ENCODE measurements at places on chromosomes 1 and 21. TPM values are rescaled to one million over a fixed set of nuclear protein-coding genes. Genes with fewer than 3 reads are reported as not detected.

DNA sequence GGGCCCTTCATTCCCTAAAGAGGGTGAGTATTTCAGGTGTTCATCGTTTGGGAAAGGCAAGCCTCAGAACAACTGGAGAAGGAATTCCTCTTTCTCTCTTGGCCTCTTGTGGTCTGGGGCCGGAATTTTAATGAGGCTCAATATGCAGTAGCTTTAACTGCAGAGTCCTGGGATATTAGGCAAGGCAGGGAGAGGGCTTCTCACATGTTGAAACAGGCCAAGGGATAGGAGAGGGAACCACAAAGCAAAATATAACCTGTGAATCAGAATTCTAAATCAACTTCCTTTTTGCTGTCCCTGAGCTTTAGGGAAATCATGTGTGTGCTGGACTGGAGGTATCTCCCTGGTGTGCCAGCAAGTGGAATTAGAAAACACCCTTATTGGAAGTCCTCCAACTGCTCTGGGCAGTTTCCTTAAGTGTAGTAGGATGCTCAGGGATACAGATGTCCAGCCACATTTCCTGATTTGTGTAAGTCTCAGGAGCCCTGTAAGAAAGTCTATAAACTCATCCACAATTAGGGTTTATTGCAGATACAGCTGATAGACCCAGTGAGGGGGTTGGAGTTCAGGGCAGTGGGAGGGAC is 215.8 kb upstream of the ZRANB2 start:
- no peak for DNase-seq

Gene UTS2
- not detected for total RNA-seq

- DNase-seq = no peak
Observed at GRCh38 chr1:200081151-200081968, 53.9 kb downstream of the NR5A2 start.

DNA sequence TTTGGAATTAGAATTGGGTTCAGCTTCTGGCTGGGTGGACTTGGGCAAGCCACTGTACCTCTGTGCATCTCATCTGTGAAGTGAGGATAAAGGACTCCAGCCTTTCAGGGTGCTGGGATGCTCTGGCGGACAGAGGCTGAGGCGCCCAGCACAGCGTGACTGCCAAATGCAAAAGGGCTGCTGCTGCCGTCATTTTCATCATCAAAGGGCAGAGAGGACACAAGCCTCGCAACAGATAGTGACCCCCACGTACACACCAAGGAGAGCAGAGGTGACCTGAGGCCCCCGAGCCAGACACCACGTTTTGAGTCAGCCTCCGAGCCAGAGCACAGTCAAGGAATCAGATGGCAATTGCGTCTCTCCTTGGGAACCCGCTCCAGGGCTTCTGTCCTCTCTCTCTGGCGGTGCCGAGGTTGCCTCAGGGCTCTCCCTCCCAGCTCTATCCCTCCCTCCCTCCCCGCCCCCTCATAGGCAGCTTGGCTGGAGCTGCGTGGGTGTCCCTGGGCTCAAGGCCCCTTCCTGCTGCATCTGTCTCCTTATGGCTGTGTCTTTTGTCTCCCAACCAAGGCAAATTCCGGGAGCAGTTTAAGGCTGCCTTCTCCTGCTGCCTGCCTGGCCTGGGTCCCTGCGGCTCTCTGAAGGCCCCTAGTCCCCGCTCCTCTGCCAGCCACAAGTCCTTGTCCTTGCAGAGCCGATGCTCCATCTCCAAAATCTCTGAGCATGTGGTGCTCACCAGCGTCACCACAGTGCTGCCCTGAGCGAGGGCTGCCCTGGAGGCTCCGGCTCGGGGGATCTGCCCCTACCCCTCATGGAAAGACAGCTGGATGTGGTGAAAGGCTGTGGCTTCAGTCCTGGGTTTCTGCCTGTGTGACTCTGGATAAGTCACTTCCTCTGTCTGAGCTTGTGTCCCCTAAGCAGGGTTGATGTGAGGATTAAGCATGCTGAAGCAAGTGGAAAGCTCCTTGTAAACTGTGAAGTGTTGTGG is 9.0 kb downstream of the HCRTR1 start:
- DNase-seq = no peak

DNA sequence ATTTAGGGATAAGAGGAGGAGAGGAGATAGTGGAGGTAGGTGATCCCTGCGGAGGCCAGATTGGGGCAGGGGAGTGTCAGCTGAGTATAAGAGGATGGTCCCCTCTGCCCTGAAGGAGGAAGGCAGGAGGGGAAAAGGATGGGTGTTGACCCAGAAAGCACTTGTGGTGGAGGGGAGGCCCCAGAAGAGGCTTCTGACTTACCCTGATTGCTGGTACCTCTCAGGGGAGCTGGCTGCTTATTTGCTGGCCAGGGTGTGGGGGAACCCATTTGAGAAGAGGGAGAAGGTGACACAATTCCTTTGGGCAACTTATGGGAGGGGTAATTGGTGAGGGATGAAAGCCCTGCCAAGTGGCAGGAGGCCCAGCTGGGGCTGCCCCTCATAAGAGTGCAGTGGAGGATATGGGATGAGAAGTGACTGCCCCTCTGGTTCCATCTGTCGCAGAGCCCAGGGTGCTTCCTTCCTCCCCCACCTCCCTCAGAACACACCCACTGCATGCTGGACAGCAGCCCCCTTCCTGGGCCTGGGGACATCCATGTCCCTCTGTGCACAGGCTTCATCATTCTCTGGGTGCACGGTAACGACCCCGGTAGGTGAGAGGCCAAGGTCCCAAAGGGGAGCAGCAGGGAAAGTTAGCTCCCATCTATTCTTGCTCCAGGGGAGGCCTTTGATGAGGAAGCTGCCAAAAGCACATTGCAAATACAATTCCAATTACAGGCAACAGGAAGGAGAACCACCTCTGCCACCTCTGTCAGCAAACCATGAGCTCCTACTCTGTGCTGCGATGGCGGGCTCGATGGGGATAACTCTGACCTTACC is 1.4 kb upstream of the PCSK9 start:
- no peak for DNase-seq

Measured in cardiac muscle cell (in vitro differentiated cells and primary cell).